ENCODE measurements at places on chromosomes 3 and 15.

DNA sequence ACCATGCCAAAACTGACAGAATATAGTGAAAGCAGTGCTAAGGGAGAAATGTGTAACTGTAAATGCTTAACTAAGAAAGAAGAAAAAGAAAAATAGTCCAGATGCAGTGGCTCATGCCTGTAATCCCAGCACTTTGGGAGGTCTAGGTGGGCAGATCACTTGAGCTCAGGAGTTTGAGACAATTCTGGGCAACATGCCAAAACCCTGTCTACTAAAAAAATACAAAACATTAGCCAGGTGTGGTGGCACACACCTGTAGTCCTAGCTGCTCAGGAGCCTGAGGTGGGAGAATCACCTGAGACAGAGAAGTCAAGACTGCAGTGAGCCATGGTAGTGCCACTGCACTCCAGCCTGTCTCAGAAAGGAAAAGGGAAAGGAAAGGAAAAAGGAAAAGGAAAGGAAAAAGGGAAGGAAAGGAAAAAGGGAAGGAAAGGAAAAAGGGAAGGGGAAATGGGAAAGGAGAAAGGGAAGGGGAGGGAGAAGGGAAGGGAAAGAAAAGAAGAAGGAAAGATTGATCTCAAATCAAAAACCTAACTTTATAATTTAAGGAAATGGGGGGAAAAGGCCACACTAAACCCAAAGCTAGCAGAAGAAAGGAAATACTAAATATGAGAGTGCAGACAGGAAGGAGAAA lies 20.3 kb downstream of the C3orf33 start:
- DNase-seq = no peak

DNA sequence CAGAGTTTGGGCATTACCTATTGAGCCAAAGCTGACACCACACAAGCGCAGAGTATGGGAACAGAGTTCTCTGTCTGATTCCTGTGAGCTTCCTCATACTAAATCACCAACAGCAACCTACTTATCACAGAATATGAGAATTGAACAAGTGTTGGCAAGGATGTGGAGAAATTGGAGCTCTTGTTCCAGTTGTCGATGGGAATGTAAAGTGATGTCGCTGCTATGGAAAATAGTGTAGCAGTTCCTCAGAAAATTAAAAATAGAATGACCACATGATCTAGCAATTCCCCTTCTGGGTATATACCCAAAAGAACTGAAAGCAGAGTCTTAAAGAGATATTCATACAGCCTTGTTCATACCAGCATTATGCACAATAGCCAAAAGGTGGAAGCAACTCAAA lies 33.4 kb downstream of the CD86 start:
- no peak for DNase-seq

- no peak for DNase-seq
Measured at GRCh38 chr3:150454085-150454484, 46.0 kb downstream of the TSC22D2 start.

DNA sequence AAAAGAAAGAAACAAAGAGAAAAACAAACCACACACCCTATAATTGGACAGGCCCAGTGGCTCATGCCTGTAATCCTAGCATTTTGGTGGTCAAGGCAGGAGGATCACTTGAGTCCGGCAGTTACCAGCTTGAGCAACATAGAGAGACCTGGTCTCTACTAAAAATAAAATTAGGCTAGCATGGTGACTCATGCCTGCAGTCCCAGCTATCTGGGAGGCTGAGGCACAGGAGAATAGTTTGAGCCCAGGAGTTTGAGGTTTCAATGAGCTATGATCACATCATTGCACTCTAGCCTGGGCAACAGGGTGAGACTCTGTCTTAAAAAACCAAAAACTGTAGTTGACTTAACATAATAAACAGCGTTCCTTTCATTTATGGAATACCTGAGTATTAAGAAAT lies 72.3 kb upstream of the ST3GAL6 start:
- no peak for DNase-seq

DNA sequence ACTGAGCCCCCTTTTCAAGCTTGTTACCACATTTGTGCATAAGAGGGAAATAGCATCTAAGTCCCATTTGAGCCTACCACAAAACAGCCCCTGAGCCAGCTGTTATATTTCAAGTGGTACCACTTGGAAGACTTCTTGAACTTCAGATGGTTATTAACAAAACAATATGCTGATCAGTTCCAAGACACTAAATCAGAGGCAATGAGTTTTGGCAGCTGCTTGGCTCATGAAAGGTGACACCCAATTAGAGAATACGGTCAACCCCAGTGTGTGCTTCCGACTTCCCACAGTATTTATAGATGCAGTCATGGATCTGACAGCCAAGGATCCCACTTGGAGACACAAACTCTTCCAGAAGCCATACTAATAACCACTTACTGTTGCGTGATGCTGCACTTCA lies 469.6 kb upstream of the PPP2R3A start:
- DNase-seq = no peak

- no peak for DNase-seq
Measured at GRCh38 chr3:80227216-80227615, 459.4 kb upstream of the ROBO1 start.

DNA sequence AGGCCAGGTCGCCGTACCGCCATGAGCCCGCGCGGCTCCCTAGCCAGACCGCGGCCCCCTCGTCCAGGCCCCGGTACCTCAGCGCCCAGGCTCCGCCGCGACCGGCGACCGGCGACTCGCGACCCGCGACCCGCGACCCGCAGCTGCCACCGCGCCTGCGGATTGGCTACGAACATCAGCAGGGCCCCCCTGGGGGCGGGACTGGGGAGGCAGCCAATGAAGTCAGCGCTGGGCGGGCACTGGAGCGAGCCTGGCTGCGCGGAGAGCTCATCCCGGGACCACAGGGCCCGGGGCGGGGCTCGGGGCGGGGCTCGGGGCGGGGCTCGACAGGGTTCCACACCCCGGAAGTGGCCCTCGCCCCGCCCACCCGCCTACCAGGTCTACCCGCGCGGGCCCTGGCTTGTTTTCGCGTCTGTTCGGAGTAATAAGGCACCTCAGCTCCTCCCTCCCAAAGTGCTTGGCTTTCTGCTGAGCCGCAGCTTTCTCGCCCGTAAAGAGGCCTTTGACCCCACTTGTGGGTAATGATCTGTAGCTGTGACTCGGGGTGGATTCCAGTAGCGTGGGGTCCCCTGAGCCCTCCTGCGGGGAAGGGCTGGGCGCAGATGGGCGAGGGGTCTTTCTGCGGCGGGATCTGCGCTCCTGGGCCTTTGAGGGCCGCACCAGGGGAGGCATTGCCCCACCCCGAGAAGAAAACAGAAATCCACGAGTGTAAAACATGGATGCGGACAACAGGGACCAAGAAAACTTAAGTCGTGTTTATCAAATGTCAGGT lies at the start of gene LYSMD4:
LYSMD4 (minus strand) TSS at position 170 of the 772 bp plus-strand sequence. CDS start 1,438 bp downstream, outside the sequence.
- DNase-seq = peak; percentile 99

- no peak for DNase-seq
Measured at GRCh38 chr15:40046721-40047414, 7.9 kb upstream of the SRP14 start.

- DNase-seq = no peak
Measured at GRCh38 chr15:95291898-95292472, 1038.5 kb upstream of the NR2F2 start.

DNA sequence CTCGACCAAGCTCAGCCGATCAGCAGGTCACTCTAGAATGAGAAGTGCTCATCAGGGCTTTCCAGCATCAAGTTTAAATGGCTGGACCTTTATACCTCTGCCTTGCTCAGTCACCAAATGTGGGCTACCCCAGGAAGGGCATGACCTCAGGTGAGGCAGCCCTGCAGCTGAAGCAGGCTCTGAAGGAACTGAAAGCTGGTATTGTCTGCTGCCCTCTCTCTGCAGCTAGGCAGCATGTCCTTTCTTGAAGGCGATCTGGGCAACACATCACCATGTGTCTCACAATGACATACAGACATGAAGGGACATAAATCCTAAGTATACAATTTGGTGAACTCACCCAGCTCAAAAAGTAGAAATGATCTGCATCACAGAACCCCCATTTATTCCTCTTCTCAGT lies 38.7 kb upstream of the ARID3B start:
- DNase-seq = no peak

DNA sequence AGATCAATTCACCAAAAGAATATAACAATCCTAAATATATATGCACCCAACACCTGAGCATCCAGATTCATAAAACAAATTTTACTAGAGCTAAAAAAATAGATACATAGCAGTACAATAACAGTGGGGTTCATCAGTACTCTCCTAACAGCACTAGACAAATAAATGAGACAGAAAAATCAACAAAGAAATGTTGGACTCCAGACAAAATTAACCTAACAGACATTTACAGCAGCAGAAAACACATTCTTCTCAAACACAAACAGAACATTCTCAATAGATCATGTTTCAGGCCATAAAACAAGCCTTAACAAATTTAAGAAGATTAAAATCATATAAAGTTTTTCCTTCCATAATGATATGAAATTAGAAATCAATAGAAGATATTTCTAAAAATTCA lies 124.8 kb upstream of the NECTIN3 start:
- DNase-seq = no peak

GRCh38 chr3:132593947-132594323 lies 3.1 kb upstream of the ACKR4 start:
- no peak for DNase-seq

DNA sequence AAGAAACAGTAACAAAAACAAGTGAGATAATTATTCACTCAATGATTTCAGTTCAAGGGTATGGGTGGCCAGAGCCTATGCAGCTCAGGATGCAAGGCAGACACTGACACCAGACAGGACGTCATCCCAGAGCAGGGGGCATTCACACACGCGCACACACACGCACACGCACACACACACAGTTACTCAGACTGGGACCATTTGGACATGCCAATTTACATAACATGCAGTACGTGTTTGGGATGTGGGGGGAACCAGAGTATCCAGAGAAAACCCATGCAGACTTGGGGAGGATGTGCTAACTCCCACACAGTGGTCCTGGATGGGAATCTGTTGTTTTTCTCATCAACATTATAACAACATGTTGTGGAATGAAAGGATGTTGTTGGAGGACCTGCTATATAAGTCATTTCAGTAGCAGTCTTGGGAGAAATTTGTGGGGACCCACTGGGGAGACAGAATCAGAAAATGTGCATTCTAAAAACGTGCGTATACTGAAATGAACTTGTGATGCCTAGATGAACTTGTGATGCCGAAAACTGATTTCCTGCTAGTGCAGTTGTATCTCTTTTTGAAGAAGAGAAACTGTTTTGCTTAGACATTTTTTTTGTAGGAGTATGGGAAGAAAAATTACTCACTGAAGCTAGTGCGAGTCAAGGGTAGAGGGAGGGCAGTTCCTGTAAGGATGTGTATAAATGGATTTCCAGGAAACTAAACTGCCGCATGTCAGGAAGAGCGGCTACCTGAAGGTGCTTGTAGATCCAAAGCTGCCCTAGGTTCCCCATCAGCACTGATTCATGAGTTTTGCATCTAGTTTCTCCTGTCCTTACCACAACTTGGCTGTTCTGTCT lies 25.2 kb downstream of the CD200 start:
- DNase-seq = peak; percentile 10

DNA sequence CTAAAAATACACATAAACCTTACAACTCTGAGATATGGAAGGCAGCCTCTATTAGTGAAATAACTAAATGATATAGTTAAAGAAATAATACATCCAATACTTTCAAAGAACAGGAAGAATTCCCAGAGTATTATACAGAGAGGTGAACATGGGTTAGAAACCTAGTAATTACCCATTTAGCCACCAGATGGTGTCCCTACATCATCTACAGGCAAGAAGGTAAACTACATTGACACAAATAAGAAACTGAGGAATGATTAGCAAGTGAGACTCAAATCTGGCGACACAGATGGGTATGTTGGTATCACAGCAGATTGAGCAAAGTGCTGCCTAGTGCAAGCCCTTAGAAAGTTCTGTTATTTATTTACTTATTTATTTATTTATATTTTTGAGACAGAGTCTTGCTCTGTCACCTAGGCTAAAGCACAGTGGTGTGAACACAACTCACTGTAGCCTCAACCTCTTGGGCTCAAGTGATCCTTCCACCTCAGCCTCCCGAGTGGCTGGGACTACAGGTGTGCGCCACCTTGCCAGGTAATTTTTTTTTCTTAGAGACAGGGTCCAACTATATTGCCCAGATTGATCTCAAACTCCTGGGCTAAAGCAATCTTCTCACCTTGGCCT lies 28.2 kb downstream of the NEK4 start:
- no peak for DNase-seq

- no peak for DNase-seq
Measured at GRCh38 chr15:87345961-87346360, 910.6 kb downstream of the NTRK3 start.

GRCh38 chr3:5739299-5739935 lies 551.9 kb downstream of the EDEM1 start:
- no peak for DNase-seq

GRCh38 chr15:58703610-58704009 lies 45.9 kb downstream of the ADAM10 start:
- no peak for DNase-seq

GRCh38 chr3:84439476-84439875 lies 519.3 kb upstream of the CADM2 start:
- DNase-seq = no peak

GRCh38 chr15:41337047-41337446 lies 4.4 kb downstream of the NUSAP1 start:
- DNase-seq = no peak

Data from activated T-cell treated with anti-CD3 and anti-CD28 coated beads for 4 hours (primary cell).